NCI-H1417 (cell line): ENCODE measurements at places on chromosomes 1 and 21.
A peak's percentile ranks its signal among the peaks of the same experiment; 100 is the strongest.

DNA sequence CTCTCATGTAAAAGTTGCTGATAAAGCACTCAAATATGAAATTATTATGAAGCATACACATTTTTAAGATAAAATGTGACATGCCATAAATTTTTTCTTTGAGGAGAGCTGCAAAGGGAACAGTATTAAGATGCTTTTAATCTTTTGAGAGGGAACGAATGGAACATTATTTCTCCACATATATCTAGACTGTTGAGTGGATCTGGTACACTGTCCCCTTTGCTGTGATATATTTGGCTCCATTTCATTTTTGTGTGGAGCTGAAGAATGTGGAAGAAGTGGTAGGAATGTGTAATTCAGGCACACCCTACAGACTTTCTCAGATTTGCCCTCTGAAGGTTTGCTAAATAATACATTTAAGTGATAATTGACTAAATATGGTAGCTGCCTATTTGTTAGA lies 31.7 kb downstream of the PGM1 start:
- no peak for DNase-seq

DNA sequence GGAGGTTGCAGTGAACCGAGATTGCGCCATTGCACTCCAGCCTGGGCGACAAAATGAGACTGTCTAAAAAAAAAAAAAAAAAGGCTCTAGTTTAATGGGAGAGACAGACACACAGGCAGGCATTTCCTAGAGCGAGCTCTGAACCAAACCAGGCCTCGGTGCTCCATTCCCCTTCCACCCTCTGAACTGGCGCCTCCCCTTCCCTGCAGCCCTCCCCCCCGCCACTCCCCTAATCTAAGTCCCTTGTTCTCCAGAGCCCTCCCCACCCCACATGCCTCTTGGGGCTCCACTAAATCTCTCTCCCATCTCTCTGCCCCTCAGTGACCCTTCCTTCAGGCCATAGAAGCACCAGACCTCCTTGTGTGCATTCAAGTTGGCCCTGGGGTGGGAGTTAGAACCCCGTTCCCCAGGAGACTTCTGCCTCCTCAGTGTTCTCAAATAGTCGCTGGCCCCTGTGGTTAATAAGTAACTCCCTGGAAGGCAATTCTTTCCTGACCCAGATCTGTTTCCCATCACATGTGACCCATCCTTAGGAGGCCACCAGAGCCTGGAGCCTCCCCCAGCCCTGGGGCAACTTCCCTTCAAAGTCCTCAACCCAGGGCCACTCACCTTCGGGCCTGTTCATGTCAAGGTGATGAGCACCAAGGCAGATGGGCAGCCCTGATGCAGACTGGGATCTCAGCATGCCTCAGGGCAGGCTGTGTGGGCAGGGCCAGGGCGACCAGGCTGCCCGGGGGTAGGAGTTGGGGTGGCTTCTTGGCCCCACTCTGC lies 42.6 kb upstream of the EPB41 start:
- no peak for DNase-seq

- no peak for DNase-seq
Measured at GRCh38 chr1:19738669-19739068, 61.0 kb downstream of the TMCO4 start.

DNA sequence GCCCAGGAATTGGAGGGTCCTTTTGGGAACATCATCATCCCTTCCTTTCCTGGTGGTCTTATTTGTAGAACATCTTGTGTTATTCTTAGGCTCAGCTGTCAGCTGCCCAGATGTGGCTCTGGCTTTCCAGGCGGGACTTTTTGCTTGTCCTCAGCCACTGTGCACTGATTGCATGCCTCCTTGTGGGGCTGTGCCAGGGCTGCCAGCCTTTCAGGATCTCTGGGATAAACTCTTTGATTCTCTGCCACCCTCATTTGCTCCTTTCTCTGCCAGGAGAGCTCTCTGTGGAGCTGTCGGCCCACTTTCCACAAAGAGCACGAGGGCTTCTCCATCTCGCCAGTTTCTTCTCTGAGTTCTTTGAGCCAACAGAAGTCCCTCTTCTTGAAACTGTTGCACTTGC lies 63.1 kb downstream of the PTPRU start:
- no peak for DNase-seq

- DNase-seq, result no peak
Measured at GRCh38 chr1:196650403-196650802, 1.4 kb upstream of the CFH start.

GRCh38 chr1:64757213-64757612 lies 12.3 kb downstream of the RAVER2 start:
- no peak for DNase-seq

GRCh38 chr1:42815941-42816584 lies 859 bp upstream of the ERMAP start:
- peak; percentile 54 for DNase-seq

- DNase-seq, result no peak
Measured at GRCh38 chr1:83516369-83516768, 482.6 kb downstream of the TTLL7 start.

DNA sequence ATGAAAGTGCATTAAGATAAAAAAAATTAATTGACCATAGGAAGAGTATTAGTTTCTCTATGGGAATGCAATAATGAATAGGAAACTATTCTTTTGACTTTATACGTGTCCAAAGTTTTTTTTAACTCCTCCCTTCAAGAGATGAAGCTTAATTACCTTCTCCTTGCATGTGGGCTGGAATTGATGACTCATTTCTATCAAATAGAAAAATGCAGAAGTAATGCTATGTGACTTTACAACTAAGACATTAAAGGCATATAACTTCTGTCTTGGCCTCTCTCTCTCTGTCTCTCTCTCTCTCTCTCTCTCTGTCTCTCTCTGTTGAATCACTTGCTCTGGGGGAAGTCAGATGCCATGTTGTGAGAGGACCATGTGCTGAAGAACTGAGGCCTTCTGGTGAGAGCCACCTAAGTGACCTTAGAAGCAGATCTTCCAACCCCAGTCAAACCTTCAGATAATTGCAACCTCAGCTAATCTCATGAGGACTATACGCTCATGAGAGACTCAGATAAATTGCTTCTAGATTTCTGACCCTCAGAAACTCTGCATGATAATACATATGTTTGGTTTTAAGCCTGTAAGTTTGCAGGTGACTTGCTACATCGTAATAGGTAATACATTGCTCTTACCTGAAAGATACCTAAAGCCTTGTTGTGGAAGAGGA lies 414.2 kb downstream of the KCNT2 start:
- DNase-seq, result no peak

DNA sequence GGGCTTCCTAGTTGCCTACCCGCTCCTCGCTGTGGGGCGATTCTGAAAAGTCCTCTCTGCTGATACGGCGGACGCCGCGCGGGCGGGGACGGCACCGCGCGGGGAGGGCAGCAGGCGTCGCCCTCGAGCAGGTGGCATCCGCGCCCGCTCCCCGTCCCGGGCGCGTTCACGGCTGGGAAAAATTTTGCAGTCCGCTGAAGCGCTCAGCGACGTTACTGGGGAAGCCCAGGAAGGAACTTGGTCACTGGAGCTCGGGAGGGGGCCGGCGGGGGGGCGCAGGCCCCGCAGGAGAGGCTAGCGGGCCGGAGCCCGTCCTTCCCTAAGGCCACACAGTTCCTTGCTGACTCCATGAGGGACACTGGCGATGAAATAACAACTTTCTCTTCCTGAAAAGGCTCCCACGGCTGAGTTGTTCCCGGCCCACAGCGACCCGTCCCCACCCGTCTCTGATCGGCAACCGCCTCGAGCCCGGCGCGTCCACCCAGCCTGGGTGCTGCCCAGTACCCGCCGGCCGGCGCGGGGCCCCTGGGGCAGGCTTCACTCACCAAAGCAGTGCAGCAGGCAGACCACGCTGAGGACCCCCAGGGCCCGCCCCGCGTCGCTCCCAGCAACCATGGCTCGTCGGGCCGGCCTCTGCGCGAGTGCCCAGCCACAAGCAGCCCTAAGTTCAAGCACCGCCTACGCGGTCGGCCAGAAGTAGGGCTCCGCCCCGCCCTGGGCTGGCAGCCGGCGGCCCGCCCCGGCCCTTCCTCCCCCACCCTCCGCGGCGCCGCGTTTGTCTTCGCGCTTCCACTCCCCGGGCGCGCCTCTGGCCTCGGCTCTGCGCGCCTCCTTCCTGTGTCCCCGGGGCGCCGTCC lies at the start of gene CD58:
CD58 (minus strand) TSS at position 669 of the 857 bp plus-strand sequence; CDS start at position 615, 54 bp downstream.
- DNase-seq, result peak; percentile 81

GRCh38 chr1:215824245-215824644 lies 257.1 kb downstream of the KCTD3 start:
- no peak for DNase-seq

DNA sequence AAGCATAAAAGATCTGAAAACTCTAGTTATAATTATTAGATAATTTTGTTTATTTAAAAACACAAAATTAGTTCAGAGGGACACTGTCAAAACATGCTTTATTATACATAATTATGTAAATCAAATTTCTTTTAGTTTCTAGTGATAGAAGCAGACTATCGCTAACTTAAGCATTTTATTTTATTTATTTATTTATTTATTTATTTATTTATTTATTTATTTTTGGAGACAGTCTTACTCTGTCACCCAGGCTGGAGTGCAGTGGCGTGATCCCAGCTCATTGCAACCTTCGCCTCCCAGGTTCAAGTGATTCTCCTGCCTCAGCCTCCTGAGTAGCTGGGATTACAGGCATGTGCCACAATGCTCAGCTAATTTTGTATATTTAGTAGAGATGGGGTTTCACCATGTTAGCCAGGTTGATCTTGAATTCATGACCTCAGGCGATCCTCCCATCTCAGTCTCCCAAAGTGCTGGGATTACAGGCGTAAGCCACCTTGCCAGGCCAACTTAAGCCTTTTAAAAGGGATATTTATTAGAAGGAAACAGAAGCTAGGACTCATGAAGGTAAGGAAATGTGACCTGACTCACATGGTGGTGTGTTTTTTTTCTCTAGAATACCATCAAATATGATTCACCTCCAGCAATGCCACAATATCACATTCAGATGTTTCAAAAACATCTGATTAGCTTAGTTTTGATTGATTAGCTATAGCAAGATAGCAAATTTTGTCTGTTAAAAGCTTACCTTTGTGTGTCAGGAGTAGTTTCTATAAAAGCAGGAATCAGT lies 1357.4 kb upstream of the ADGRL4 start:
- DNase-seq, result no peak

GRCh38 chr1:172682812-172683211 lies 23.9 kb downstream of the FASLG start:
- DNase-seq, result no peak

DNA sequence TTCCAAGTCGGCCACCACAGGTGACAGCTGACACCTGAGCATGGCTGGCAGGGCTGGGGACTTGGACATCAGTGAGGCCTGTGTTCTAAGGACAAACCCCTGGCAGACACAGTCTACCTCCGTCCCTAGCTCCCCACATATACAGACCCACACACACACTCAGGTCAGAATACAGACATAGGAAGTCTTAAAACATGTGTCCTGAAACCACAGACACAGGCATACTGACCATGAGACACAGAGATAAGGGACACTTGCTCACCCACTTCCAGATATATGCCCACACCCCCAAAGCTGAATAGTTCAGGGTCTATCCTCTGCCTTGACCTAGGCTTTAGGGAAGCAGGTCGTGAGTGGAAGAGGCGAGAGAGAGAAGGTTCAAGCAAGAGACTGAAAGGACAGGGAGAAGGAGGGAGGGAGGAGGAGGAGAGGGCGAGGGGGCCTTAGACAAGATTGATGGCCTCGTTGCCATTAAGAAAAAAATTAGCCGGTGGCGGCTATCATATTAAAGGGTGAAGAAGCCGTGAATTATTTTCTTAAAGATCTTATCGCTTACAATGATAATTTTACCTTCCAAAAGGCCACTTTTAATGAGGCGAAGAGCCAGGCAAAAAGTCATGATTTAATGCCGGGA lies 49.9 kb downstream of the TMEM53 start:
- no peak for DNase-seq
